ENCODE measurements at places on chromosomes 5 and 9. TPM values are rescaled to one million over a fixed set of nuclear protein-coding genes. Genes with fewer than 3 reads are reported as not detected.
A peak's percentile ranks its signal among the peaks of the same experiment; 100 is the strongest.

SH3RF2 gene
- not detected for total RNA-seq

HACD4 gene
- total RNA-seq, result 0.10 TPM

RNF208 gene
- 24.8 TPM for total RNA-seq

DNA sequence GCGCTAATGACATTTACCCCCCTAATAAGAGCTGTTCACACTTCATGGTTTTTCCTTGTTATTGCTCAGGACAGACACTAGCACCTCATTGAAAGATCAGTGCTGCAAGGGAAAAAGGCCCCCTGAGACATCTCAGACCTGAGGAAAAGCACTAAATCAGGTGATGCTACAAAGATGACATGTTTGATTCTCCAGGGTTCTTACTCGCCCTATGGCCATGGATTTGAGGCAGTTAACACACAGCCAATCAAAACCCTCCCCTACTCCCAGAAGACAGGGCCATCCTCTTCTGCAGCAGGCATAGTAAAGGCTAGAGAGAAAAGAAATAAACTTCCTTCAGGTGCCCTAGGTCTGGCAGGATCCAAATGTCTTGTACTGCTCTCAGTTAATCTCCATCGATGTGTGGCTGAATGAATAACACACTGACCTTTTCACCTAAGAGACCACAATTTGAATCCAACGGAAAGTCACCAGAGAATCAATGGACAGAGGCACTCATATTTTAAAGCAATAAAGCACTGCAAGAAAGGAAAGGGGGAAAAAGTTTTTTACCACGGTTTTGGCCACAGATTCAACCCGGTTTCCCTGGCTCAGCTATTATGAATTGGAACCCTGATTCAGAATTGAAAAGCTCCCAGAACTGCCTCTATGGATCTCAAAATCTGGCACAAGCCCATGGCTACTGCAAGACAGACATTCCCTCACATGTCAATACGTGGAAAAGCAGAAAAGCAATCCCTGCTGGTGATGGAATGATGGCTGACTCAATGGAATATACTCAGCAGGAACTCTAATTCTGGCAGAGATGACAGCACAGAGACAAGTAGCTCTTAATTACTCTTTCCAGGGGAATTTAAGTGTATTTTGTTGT lies 329.5 kb downstream of the BNC2 start:
- peaks cover 10% of the 10 kb centered on the region for H3K4me1 ChIP-seq
- H3K27ac ChIP-seq, result no peak overlapping the region
- H3K4me3 ChIP-seq, result no peak overlapping the region

GABRA1 gene
- total RNA-seq, result not detected

GRCh38 chr9:83920469-83920926 lies 734 bp downstream of the KIF27 start:
- no peaks in the 10 kb centered on the region for H3K36me3 ChIP-seq
- H3K4me1 ChIP-seq, result peaks cover 6% of the 10 kb centered on the region
- H3K4me3 ChIP-seq, result peak overlapping the region; percentile 92
- H3K27ac ChIP-seq, result peak overlapping the region; percentile 93

DNA sequence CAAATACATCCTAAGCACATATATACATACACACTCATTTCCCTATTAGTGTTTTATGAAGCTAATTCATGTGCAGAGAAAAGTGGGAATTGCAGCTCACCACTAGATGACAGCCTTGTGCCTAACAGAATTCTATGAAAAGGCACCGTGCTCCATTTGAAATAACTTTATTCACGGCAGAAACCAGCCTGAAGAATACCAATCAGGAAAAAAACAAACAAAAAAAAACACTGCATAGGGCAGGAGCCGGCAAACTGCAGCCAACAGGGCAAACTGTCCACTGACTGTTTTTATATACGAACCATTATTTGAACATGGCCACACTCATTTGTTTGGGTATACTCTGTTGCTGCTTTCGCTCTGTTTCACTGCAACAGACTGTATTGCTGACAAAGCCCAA lies 33.6 kb downstream of the ERMP1 start:
- H3K36me3 ChIP-seq, result no peaks in the 10 kb centered on the region
- H3K27ac ChIP-seq, result no peak overlapping the region

FLT4 gene
- total RNA-seq, result 0.17 TPM

CCDC171 gene
- 3.2 TPM for total RNA-seq

WNK2 gene
- total RNA-seq, result 336 TPM

DNA sequence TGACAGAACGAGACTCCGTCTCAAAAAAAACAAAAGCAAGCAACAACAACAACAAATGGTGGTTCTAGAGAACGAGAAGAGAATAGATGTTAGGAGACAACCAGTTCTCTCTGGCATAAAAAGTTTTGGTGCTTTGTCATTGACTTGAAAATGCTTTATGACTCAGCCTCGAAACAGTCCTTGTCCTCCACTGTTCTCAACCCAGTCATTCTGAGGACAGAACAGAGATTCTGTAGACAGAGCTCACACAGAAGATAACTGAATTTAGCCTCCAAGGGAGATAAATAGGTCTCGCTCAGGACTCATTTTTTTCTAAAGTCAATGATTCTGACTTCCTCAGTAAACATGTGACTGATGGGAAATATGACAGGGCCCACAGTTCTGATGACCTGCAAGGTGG lies 76.0 kb upstream of the FSTL4 start:
- H3K27me3 ChIP-seq, result peaks cover 7% of the 10 kb centered on the region
- H3K36me3 ChIP-seq, result no peaks in the 10 kb centered on the region
- H3K27ac ChIP-seq, result no peak overlapping the region
- H3K4me1 ChIP-seq, result peaks cover 32% of the 10 kb centered on the region
- DNase-seq, result no peak

GRCh38 chr5:78718824-78719223 lies 70.3 kb upstream of the LHFPL2 start:
- no peak overlapping the region for H3K27ac ChIP-seq
- H3K36me3 ChIP-seq, result no peaks in the 10 kb centered on the region
- no peak overlapping the region for H3K4me3 ChIP-seq
- no peak for DNase-seq
- H3K27me3 ChIP-seq, result no peaks in the 10 kb centered on the region

MSX2 gene
- total RNA-seq, result not detected

DNA sequence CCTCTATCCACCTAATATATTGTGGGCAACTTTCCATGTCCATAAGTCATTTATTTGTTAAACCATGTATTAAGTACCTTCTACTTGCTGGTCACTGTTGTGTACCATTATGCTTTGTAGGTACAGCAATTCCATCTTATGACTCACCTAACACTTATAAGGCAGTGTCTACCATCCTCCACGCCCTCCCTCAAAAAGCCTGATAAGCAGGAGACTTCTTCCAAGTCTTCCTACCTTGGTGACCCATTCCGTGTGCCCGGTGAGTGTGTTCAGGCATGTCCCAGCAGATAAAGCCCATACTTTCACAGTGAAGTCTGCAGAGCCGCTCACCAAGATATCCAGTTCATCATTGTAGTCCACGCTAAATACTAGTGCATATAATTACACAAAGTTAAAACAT lies 17.4 kb downstream of the FBXW2 start:
- H3K4me3 ChIP-seq, result no peak overlapping the region
- no peak overlapping the region for H3K27ac ChIP-seq
- no peaks in the 10 kb centered on the region for H3K4me1 ChIP-seq
- H3K27me3 ChIP-seq, result no peaks in the 10 kb centered on the region
- no peaks in the 10 kb centered on the region for H3K36me3 ChIP-seq

GRCh38 chr5:170273968-170274710 lies 23.4 kb downstream of the LCP2 start:
- H3K27ac ChIP-seq, result no peak overlapping the region
- no peak for DNase-seq
- no peak overlapping the region for H3K4me3 ChIP-seq
- H3K36me3 ChIP-seq, result no peaks in the 10 kb centered on the region
- peaks cover 5% of the 10 kb centered on the region for H3K27me3 ChIP-seq
- no peaks in the 10 kb centered on the region for H3K4me1 ChIP-seq

DNA sequence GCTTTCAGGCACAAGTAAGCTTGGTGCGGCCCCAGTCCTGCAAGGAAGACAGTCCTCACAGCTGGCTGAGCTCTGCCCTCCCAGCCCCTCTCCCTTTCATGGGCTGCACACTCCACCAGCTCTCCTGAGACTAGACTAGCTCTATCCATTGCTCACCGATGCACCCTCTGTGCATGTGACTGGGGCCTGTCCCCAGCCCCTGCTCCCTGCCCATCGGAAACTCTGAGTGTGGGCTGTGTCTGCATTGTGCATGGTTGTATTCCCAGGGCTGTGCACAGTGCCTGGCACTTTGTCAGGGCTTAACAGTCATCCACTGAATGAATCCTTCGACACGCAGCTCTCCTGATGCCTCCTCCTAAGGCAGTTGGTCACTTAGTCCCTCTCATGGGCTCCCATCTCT lies 92.2 kb downstream of the PPARGC1B start:
- H3K27ac ChIP-seq, result no peak overlapping the region
- H3K4me3 ChIP-seq, result no peak overlapping the region
- H3K27me3 ChIP-seq, result peaks cover 5% of the 10 kb centered on the region
- no peaks in the 10 kb centered on the region for H3K36me3 ChIP-seq
- DNase-seq, result no peak

DNA sequence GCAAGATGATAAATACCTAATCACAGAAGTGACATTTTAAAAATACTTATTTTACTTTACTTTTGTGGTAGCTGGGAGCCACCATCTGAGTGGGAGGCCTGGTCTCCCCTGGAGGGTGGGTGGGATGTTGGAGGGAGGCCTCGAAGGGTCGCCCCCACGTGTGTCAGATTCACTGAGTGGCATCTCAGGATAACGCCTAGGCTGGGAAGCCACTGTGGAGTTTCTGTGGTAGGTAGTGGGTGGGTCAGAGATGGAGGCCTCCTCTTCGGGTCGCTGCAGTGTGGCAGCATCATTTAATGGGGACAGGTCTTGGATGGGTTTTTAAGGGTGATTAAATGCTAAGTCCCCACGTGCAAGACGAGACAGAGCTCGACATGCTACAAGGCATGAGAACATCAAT lies 1154.8 kb upstream of the CDH18 start:
- H3K4me3 ChIP-seq, result no peak overlapping the region
- no peaks in the 10 kb centered on the region for H3K4me1 ChIP-seq
- no peaks in the 10 kb centered on the region for H3K36me3 ChIP-seq
- no peak for DNase-seq
- H3K27me3 ChIP-seq, result no peaks in the 10 kb centered on the region

KLF4 gene
- 72.1 TPM for total RNA-seq

DNA sequence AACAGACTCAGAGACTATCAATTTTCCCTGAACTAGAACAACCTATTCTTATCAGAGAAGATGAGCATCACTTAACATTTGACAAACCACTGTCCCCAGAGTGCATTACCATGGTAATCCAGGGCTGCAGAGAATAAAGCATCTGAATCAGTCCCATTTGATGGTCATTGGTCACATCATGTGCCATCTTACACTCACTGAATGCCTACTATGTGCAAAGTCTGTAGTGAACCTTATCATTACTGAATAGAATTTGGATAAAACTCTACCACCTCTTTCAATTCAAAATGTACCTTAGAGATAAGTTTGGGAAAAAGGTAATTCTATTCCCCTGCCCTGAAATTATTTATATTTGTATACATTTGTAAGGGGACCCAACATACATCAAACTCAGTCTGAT lies 156.4 kb upstream of the TRPC7 start:
- H3K27ac ChIP-seq, result no peak overlapping the region
- DNase-seq, result no peak
- peaks cover 2% of the 10 kb centered on the region for H3K4me1 ChIP-seq
- no peaks in the 10 kb centered on the region for H3K36me3 ChIP-seq

SPINK7 gene
- total RNA-seq, result not detected

GRCh38 chr9:131534721-131535237 lies 3.7 kb upstream of the UCK1 start:
- no peak overlapping the region for H3K27ac ChIP-seq
- H3K4me1 ChIP-seq, result peaks cover 2% of the 10 kb centered on the region
- no peak for DNase-seq
- no peaks in the 10 kb centered on the region for H3K27me3 ChIP-seq

STPG3 gene
- not detected for total RNA-seq

DNA sequence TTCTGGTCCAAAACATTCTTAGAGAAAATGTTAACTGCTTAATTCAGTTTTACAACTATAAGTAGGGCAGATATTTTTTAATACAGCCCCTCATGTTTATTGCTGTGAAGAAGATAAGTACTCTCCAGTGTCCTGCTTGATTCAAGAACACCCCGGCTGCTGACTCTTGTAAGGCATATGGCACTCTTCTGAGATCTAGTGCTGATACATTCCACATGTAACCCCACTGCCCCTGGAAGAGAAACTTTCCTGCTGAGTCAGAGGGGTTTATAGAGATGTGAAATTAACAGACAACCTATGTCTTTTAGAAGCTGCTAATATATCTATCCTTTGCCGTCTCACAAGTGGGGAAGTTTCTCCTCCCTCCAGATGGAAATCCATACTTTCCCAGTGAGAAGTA lies 1.0 kb upstream of the MINAR2 start:
- no peaks in the 10 kb centered on the region for H3K27me3 ChIP-seq
- no peaks in the 10 kb centered on the region for H3K36me3 ChIP-seq
- no peak overlapping the region for H3K4me3 ChIP-seq
- no peak for DNase-seq
- peaks cover 11% of the 10 kb centered on the region for H3K4me1 ChIP-seq

- no peak overlapping the region for H3K4me3 ChIP-seq
- H3K27me3 ChIP-seq, result peaks cover 2% of the 10 kb centered on the region
- H3K27ac ChIP-seq, result no peak overlapping the region
- H3K36me3 ChIP-seq, result no peaks in the 10 kb centered on the region
Observed at GRCh38 chr5:18393565-18394442, 759.5 kb downstream of the TAF11L14 start.

ANXA6 gene
- 143 TPM for total RNA-seq

DNA sequence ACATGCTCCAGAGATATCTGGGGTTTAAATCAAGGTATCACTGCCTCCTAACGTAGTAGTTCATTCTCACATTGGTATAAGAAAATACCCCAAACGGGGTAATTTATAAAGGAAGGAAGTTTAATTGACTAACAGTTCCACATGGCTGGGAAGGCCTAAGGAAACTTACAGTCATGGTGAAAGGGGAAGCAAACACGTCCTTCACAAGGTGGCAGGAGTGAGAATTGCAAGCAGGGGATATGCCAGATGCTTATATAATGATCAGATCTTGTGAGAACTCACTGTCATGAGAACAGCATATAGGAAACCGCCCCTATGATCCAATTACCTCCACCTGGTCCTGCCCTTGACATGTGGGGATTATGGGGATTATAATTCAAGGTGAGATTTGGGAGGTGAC lies 1280.2 kb upstream of the C9orf72 start:
- no peaks in the 10 kb centered on the region for H3K36me3 ChIP-seq
- H3K27ac ChIP-seq, result no peak overlapping the region
- DNase-seq, result no peak
- peaks cover 2% of the 10 kb centered on the region for H3K27me3 ChIP-seq

GRCh38 chr5:104347119-104347708 lies 784.6 kb upstream of the NUDT12 start:
- H3K27me3 ChIP-seq, result no peaks in the 10 kb centered on the region
- no peak for DNase-seq
- no peak overlapping the region for H3K4me3 ChIP-seq
- H3K4me1 ChIP-seq, result peaks cover 6% of the 10 kb centered on the region
- H3K36me3 ChIP-seq, result no peaks in the 10 kb centered on the region

CCNI2 gene
- 0.17 TPM for total RNA-seq

GRCh38 chr5:75536147-75536546 lies 24.5 kb downstream of the POLK start:
- DNase-seq, result no peak
- peaks cover 10% of the 10 kb centered on the region for H3K4me1 ChIP-seq
- peak overlapping the region; percentile 19 for H3K27ac ChIP-seq
- H3K4me3 ChIP-seq, result no peak overlapping the region

GRCh38 chr9:114418053-114418452 lies 30.3 kb upstream of the AKNA start:
- H3K4me3 ChIP-seq, result no peak overlapping the region
- H3K36me3 ChIP-seq, result no peaks in the 10 kb centered on the region
- no peak for DNase-seq
- H3K27me3 ChIP-seq, result peaks cover 13% of the 10 kb centered on the region
- peaks cover 16% of the 10 kb centered on the region for H3K4me1 ChIP-seq

PCDHB15 gene
- total RNA-seq, result 29.5 TPM
